NCI-H2227 treated with DMSO at 0.1 percent for 48 hours (cell line): ENCODE measurements at places on chromosomes 16 and 17.

GRCh38 chr17:81436294-81436849 is 41.1 kb downstream of the BAHCC1 start:
- DNase-seq = no peak

- peak; percentile 50 for DNase-seq
Measured at GRCh38 chr16:2692948-2693651, 10.8 kb downstream of the KCTD5 start.

DNA sequence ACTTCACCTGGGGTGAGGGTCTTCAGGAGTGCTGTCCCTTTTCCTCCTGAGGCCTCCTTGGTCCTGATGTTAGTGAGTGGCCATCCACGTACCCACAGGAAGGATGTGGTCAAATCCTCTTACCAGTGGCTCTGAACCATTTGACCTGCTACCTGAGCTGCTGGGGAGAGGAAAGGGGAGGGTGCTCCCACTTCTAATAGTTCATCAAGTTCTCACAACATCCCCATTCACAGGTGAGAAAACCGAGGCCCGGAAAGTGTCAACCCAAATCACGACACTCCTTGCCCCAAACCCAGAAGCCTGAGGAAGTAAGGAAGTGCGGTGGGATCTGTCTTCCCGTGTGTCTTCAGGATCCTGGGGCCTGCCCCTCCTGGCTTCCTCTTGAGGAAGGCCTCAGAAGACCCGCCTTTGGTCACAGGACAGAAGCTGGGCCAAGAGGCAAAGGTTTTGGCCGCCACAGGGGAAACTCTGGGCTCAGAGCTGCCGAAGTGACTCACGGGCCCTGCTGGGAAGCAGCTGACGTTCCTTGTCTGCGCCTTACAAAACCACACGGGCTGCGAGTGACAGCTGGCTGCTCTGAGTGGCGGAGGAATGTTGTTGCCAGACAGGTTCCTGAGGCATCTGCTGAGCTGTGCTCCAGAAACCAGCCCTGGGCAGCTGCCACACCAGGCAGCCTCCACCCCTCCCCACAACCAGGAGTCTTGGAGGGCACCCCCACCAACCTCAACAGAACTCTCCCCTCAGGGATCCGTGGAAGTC is 13.9 kb upstream of the KIFC3 start:
- no peak for DNase-seq

DNA sequence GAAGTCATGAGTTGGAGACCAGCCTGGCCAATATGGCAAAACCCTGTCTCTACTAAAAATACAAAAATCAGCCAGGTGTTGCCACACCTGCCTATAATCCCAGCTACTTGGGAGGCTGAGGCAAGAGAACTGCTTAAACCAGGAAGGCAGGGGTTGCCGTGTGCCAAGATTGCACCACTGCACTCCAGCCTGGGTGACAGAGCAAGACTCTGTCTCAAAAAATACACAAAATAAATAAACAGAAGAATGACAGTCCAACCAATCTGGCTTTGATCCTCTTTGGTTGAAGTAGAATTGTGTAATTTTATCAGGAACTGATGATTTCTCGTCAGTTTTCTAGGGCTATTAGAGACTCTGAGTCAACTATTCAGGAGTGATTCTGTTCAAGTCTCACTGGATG is 79.4 kb downstream of the SLC5A11 start:
- DNase-seq = no peak

GRCh38 chr16:87420026-87421002 is 28.2 kb downstream of the MAP1LC3B start:
- no peak for DNase-seq

- DNase-seq = no peak
Measured at GRCh38 chr17:82710499-82711232, 5.8 kb upstream of the FN3KRP start.

- DNase-seq = no peak
Measured at GRCh38 chr17:27667656-27668487, 36.9 kb downstream of the LGALS9 start.

- no peak for DNase-seq
Measured at GRCh38 chr17:77213778-77214132, 73.0 kb downstream of the SEC14L1 start.

- DNase-seq = no peak
Measured at GRCh38 chr17:2192367-2193057, 111.1 kb downstream of the SMG6 start.

- DNase-seq = no peak
Measured at GRCh38 chr17:13600475-13601321, 1.0 kb downstream of the HS3ST3A1 start.

DNA sequence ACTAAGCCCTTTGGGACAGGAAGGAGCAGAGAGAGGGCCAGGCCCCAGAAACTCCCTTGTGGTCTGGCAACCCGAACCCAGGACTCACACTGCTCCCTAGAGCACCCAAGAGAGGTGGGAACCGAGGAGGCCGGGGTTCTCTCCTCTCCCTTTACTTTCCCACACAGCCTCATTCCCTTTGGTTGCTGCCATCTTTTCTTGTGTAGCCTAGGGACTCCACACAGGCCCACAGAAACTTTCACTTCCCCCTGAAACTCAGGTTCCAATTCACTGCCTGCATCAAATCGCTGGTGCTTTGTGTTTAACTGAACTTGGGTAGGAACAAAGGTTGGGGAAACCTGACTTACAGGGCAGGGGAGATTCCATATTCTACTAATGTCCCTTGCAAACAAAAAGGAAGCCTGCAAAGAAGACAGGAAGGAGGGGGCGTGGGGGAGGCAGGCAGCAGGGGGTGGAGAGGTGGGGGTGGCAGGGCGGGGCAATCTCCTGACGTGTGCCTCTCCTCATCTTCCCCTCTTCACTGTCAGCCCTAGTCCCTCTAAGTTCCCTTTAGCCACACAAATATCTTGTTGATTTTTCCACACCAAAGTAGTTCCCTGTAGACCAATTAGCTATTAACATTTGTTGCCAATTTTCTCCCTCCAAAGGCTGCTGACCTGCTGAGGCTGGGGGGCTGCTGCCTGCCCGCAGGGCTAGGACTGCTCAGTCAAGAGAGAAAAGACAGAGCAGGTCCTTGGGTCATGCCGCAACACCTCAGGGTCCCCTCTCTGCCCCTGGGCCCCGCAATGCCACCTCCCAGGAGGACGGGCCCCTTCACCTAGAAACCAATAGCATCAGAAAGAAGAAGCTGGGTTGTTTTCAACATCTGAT is 8.0 kb downstream of the ST3GAL2 start:
- DNase-seq = no peak

GRCh38 chr17:61323909-61324868 is 75.5 kb upstream of the TBX2 start:
- DNase-seq = no peak

DNA sequence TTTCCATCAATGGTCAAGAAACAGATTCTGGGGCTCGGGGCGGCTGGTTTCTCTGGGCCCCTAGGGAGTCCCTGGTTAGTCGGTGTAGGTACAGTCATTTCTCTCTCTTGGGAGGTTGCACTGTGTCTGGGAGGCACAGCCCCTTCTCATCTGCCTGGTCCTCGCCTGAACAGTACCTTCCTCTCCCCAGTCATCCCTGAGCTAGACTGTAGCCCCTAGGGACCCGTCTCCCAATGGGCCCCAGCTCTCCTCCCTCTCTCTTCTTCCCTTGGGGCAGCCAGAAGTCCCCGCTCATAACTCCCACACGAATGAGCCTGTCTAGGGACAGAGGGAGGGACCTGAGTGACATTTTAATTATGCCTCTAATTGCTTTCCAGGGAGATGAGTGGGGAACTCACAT is 20.2 kb upstream of the CPSF4L start:
- no peak for DNase-seq

GRCh38 chr16:19717314-19717713 is 713 bp downstream of the KNOP1 start:
- DNase-seq = no peak

DNA sequence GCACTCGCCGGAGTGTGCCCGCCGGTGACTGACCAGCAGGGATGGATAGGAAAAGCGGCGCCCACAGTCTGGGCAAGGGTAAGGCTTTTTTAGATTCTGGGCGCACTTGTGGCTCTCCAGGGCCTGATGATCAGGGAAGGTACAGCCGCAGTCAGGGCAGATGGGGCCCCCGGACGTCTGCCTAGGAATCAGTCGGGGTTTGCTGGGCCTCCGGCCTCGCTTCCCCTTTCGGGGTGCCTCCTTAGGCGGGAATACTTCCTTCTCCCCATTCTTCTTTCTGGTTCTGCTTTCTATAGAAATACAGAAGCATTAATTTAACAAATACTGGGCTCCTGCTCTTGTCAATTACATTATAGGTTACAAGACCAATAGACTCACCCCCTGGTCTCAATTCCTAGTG is 5.0 kb downstream of the ZNF689 start:
- no peak for DNase-seq

- no peak for DNase-seq
Measured at GRCh38 chr16:15032547-15033308, 23.1 kb downstream of the NTAN1 start.

GRCh38 chr17:5629128-5629527 is 44.8 kb upstream of the NLRP1 start:
- DNase-seq = peak; percentile 13

- DNase-seq = no peak
Measured at GRCh38 chr17:1951920-1952319, 73.2 kb downstream of the RTN4RL1 start.

GRCh38 chr17:77929871-77930436 is 28.5 kb upstream of the TNRC6C start:
- no peak for DNase-seq

GRCh38 chr17:9346296-9346926 is 229.2 kb downstream of the STX8 start:
- no peak for DNase-seq

GRCh38 chr16:56401482-56401881 is 23.9 kb downstream of the AMFR start:
- no peak for DNase-seq

DNA sequence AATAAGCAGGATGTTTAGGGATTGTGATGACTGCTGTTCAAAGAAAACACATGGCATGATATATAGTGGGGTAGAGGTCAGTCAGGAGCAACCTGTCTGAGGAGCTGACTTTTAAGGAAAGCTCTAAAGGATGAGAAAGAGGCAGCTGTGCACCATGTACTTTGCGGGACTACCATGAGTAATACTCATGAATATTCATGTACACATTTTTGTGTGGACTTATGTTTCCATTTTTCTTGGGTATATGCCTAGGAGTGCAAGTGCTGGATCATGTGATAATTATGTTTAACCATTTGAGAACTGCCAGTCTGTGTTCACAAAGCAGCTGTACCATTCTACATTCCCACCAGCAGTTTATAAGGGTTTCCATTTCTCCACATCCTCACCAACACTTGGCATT is 35.8 kb downstream of the BEAN1 start:
- no peak for DNase-seq

- DNase-seq = no peak
Measured at GRCh38 chr16:88715312-88716190, 9.2 kb downstream of the CTU2 start.

DNA sequence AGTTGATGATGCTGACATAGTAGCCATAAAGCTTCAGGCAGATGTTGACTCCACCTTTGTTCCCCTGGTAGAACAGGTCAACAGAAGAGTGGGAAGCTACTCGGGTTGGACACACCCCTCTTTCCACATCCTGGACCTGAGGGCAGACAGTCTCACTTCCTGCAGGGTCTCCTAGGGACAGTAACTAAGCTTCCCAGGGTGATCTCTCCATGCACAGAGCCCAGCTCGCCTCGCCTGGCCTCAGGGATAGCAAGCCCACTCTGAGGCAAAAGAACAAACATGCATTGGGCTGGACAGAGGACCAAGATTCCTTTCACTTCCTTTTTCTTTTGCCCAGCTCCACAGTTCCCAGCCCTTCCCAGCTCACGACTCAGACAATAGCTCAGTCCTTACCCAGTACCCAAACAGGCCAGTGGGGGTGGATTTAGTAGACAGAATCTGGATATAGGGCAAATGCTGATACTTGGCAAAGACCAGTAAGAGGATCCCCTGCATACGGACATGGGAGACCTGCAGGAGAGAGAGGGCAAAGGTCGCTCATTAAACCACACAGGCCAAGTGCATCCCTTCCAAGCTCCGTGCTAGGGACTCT is 7.0 kb downstream of the INPP5K start:
- DNase-seq = no peak

DNA sequence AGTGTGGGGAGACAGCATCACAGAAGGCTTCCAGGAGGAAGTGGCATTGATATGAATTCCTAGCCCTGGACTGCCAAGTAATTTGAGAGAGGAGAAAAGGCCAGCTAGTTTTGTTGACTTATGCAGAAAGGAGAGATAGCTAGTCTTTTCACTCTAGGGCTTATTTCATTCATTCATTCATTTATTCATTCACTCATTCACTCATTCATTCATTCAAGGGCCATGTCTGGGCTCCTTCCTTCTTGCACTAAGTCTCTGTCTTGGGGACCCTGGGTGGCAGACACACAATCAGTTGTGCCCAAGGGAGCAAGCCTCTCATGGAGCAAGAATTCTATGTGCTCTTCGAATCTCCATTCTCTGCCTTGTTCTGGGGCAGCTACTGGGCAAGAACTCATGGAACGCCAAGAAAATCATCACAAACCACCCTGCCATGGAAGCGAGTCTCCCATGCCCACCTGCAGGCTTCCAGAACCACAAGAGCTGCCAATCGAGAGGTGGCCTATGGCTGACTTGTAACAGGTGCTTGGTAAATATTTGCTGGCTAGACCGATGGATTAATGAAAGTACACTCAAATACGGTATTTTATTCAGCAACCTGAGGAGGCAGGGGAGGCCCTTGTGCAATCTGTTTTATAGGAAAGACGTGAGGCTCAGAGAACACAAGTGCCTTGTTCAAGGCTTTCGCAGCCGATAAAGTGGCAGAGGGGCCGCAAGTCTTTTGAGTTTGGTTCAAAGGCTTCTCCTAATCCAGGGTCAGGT is 223.6 kb downstream of the XYLT1 start:
- DNase-seq = no peak

DNA sequence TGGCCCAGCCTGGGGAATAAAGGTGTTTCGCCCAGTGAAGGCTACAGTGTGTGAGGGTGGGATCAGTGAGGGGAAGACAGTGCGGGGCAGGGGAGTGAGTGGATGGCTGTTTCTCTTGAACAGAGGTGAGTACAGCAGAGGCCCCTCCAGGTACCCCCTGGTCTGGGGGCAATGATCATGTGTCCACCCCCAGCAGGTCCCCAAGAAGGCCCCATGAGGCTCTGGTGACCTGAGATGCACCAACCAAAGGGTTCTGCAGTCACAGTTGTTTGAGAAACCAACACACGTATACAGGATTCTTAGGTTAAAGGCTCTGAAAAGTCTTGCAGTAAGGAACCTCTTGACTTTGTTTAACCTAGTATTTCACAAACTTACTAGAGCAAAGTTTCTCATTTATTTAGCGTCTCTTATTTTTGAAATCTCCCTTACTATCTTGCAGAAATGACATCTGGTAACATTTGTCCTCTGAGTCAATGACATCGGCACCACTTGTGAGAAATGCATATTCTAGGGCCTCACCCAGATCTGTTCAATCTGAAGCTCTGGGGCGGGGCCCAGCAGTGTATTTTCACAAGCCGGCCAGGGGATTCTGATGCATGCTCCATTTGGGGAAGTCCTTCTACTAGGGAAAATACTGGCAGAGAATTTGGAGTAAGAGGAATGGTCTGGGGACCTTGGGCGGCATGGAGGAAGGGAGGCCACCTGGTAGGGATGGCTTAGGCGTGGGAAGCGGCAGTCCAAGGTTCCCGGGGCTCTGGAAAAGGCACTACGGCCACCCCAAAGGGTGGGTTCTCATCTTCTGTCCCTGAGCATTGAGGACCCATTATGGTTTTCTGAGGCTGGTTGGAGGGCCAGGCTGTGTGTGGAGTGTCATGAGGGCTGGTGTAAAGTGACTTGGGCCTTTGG is 217.3 kb downstream of the NTN1 start:
- no peak for DNase-seq
